ENCODE measurements at places on chromosomes 6 and 20. TPM values are rescaled to one million over a fixed set of nuclear protein-coding genes. Genes with fewer than 3 reads are reported as not detected.

PPP1R14C gene
- total RNA-seq = 35.5 TPM

SLC17A3 gene
- not detected for total RNA-seq

NHSL1 gene
- 24.0 TPM for total RNA-seq

ZBTB24 gene
- total RNA-seq = 14.5 TPM

LRFN2 gene
- 16.4 TPM for total RNA-seq

SPEF1 gene
- total RNA-seq = 5.1 TPM

Data from diencephalon (tissue), 1 donor.